ENCODE measurements at places on chromosomes 2 and 18.

DNA sequence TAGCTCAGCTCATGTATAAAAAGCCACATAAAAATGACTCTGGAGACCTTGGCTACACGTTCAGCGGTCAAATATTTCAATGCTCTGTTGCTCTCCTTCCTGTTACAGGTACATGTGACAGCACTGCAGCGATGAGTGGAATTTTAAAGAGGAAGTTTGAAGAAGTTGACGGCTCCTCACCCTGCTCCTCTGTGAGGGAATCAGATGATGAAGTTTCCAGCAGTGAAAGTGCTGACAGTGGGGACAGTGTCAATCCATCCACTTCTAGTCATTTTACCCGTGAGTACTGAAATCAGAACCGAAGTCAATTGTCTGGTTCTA, 125.4 kb downstream of the CSRNP3 start:
- DNase-seq, result peak; percentile 48

GRCh38 chr18:74292541-74292858, 737 bp upstream of the CYB5A start:
- no peak for DNase-seq

DNA sequence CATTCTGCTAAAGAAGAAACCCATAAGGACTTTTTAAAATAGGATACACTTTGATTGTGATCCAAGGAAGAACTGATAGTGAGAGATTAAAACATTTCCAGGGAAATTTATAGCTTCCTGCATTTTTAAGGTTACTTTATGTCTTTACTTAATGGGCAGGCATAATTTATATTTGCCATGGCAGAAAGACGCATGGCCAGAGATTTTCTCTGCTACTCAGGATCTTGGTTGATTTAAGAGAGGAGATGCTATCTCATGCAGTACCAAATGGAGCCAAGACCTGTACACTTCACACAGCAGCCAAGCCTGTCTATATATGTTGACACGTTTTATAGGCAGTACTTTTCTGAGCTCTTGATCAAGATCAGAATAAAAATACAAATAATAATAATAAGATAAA, 60.9 kb upstream of the NT5C1B start:
- no peak for DNase-seq

- DNase-seq, result no peak
Measured at GRCh38 chr2:193867454-193867853, 1672.7 kb upstream of the TMEFF2 start.

DNA sequence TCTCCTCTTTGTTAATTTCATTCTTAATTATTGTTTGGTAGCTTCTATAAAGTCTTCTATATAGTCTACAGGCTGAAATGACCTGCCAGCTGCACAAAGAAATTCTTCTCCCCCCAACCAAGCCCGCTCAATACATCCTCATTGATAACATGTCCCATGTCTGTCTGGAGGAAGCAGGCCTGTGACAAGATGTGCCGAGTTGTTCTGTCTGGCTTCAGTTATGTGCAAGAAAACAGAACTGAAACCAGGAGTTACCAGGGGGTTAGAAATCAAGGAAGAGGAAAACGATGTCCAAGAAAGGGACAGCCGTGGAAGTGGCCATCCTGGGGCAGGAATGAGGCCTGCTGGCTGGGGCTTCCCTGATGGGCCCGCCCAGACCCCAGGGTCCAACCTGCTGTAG, 57.6 kb downstream of the MTCL1 start:
- no peak for DNase-seq

GRCh38 chr2:124045894-124046293, 20.8 kb downstream of the CNTNAP5 start:
- no peak for DNase-seq

- no peak for DNase-seq
Measured at GRCh38 chr2:42195559-42195958, 26.4 kb downstream of the EML4 start.

- DNase-seq, result no peak
Measured at GRCh38 chr18:50737127-50737526, 82.7 kb downstream of the MRO start.

GRCh38 chr2:129189617-129190319, 789.7 kb upstream of the RAB6C start:
- DNase-seq, result no peak

- DNase-seq, result no peak
Measured at GRCh38 chr2:182228741-182229140, 198.1 kb downstream of the PDE1A start.

- peak; percentile 21 for DNase-seq
Measured at GRCh38 chr2:37232131-37232933, 874 bp downstream of the NDUFAF7 start.

- no peak for DNase-seq
Measured at GRCh38 chr18:12882453-12883371, 1.3 kb downstream of the PTPN2 start.

GRCh38 chr2:101818531-101819451, 121.3 kb downstream of the MAP4K4 start:
- no peak for DNase-seq

DNA sequence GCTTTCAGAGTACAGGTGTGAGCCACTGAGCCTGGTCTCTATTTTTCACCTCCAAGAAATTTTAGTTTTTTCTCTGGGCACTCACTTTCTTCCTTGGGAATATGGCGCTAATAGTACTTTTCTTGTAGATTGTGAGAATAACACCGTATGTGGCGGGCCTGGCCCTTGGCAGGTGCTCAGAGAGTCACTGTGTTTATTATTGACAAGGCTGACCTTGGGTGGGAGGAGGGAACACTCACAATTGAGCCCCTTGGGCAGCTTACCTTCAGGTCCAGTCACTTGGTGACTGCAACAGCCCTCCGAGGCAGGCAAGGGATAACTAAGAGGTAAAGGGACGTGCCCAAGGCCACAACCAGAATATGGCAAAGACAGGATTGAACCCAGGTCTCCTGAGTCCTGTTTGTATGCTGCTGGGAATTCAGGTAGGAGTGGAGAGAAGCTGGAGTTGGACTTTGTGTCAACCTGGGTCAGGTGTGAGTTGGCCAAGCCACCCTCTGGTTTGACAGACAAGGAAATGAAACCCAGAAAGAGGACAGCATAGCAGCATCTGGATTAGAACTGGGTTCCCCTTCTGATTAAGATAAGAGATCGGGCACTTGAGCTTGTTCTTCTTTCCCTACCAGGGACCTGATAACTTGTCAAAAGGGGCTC, 2.8 kb upstream of the STK25 start:
- no peak for DNase-seq

GRCh38 chr2:26606847-26607190, 34.3 kb downstream of the CIB4 start:
- no peak for DNase-seq

Measured in GM12865 (cell line).